ENCODE measurements at places on chromosomes 6 and 20. TPM values are rescaled to one million over a fixed set of nuclear protein-coding genes. Genes with fewer than 3 reads are reported as not detected.

- no peak for DNase-seq
Observed at GRCh38 chr6:93821953-93822352, 402.6 kb upstream of the EPHA7 start.

GRCh38 chr20:32505723-32506473 is 79.2 kb downstream of the NOL4L start:
- peak; percentile 63 for DNase-seq

- no peak for DNase-seq
Observed at GRCh38 chr6:41877051-41877680, 18.0 kb downstream of the USP49 start.

DNA sequence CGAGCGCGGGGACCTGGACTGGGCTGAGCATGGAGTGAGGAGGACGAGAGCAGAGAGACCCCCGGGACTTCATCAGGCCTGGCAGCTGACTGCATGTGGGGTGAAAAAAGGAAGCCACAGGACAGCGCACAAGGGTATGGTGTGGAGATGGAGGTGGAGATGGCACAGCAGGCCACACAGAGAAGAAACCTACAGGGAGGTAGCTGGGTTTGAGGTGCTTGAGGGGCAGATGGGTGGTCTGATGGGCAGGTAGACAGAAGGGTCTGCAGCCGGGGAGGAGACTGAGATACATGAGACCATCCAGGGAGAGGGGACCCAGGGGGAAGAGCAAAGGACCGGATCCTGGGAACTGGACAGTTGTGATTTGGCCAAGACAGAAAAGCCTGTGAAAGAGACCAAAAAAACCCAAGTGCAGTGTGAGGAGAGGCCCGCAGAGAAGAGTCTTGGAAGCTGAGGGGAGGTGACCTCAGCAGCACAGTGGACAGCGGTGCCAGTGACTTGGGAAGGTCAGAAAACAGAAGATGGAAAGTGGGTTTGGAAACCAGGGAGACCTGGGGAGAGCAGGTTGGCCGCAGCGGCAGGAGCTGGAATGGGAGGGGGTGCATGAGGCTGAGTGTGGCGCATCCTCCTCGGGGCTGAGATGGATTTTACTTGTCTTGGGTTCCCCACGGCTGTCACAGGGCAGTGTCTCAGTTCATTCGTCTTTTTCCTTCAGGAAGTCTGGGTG is 5.5 kb downstream of the HLA-DPB1 start:
- DNase-seq, result no peak

Gene RHAG
- not detected for total RNA-seq

Gene HSPA1L
- 1.7 TPM for total RNA-seq

Gene PXDC1
- 0.62 TPM for total RNA-seq

Gene GRM4
- total RNA-seq, result not detected

Measured in natural killer cell treated with Interleukin-12 subunit alpha and Interleukin-12 subunit beta and Interleukin-15 and Interleukin-18, amount 100 ng/mL, for 72 hours (primary cell).